ENCODE measurements at places on chromosomes 3 and 15.

DNA sequence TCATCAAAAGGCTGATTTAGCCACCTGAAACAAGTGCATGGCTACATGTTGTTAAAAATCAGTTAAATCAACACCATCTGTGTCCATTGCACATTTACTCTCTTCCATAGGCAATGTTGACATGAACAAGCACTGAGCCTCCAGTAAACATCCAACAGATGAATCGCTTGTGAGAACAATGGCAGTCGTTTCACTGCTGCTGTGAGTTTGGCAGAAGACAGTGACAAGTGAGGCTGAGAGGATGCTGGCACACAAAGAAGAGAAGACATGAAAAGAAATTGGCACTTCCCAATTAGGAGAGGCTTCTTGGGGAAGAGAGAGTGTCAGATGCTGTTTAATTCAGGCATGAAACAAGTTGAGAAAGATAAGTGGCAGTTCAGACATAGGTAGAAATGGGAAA lies 227.4 kb upstream of the STT3B start:
- peak; percentile 48 for DNase-seq

GRCh38 chr15:70833861-70834765 lies 19.8 kb downstream of the LARP6 start:
- no peak for DNase-seq

DNA sequence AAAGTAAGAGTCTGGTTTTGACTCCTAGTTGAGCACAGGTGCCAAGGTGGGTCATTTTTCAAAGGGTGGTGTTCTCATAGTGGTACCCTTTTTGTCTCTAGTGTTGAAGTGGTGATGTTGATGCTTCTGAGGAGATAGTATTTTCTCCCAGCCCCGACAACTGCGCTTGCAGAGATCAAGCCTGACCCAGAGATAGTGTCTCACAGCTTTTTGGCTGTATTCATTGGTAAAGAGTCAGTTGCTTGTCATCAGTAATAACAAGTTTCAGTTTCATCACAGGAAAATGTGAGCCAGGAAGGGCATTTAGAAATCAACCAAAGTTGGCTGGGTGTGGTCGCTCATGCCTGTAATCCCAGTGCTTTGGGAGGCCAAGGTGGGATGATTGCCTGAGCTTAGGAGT lies 139.3 kb downstream of the NFKBIZ start:
- no peak for DNase-seq

GRCh38 chr3:177452831-177453450 lies 255.7 kb upstream of the TBL1XR1 start:
- DNase-seq = no peak

GRCh38 chr3:67067251-67067650 lies 69.1 kb downstream of the KBTBD8 start:
- DNase-seq = no peak

GRCh38 chr3:157319672-157320071 lies 117.0 kb upstream of the PTX3 start:
- no peak for DNase-seq

DNA sequence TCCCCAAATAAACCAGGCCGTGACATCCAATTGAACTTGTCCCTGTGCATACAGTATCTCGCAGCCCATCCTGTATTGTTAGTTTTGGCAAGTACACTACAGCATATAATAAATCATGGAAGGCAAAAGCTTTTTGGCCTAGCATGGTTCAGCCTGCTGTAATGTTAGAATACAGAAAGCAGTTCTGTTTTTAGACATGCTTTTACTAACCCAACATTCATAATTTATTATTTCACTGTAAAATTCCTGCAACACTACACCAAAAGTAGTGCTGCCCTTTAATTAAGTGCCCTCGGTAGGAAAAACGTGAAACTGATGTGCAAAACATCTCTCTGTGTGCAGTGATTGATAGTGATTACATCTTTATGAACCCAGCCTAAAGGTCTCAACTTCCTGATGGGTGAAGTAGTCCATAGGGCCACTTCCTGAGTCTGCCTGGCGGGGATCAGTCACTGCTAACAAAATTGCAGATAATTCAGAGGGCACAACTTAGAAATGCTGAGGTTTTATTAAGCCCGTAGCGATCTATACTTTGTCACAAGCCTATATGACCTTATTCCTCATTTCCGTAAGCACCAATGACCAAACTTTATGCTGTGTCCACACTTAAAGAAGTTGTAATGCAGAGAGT lies 227.8 kb downstream of the CDIN1 start:
- DNase-seq = no peak

GRCh38 chr3:105414841-105415240 lies 48.1 kb downstream of the ALCAM start:
- peak; percentile 66 for DNase-seq

DNA sequence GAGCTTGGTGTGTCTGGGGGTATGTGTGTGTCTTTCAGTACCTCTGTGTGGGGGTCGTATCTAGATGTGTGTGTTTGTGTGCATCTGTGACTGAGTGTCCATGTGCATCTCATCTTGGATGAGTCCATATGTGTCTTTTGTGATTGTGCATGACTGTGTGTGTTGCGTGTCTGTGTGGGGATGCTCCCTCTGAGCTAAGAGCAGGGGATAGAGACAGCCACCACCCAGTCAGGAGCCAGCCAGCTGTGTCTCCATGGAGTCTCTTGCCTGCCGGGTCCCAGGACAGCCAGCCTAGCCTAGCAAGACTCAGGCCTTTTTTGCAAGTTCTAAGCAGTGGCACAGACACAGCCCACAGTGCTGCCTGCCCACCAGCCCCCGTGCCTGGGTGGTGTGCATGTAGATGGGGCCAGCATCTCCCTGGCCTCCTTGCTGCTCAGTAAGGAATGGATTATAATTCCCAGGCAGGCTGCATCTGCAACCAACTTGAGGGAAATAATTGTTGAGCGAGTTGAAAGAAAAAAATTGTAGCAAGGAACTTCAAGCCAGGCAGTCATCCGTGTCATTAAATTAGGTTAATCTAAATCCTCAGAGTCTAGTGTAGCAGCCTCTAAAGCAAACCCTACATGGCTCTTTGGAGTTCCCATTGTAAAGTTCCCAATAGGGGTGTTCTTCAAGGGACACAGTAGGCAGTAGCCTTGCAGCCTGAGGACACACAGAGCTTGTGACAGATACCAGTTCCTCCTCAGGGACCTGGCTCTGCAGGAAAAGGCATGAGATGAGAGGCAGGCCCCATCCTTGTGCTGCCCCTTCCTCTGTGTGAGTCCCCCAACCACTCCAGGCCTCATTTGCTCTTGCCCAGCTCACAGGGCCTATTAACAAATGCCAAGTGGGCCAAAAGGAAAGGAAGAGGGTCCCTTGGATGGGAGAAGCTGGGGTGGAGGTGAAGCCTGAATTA lies 35.9 kb upstream of the MRPS22 start:
- no peak for DNase-seq

GRCh38 chr3:4001976-4002375 lies 202.7 kb downstream of the LRRN1 start:
- DNase-seq = no peak
